ENCODE measurements at places on chromosomes 16 and 17.

GRCh38 chr17:77474292-77474988 is 333.7 kb downstream of the SEC14L1 start:
- no peaks in the 10 kb centered on the region for H3K27me3 ChIP-seq
- H3K4me3 ChIP-seq: peak overlapping the region; percentile 59
- no peak for DNase-seq
- peak overlapping the region; percentile 91 for H3K27ac ChIP-seq
- peaks cover 31% of the 10 kb centered on the region for H3K36me3 ChIP-seq

DNA sequence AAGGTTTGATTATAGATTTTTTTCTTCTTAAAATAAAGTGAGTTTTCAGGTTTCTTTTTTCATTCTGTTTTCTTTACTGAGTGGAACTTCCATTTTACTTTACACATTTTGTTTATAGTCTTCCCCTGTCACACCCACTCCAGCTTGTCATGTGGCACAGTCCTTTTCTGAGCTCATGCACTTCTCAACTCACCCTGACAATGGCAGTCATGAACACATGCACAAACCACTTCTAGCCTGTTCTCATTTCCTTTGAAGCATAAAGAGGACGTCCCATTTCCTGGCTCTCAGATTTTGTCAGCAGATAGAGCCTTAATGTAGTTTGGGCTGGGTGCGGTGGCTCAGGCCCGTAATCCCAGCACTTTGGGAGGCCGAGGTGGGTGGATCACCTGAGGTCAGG is 168.0 kb downstream of the AHSP start:
- no peaks in the 10 kb centered on the region for H3K27me3 ChIP-seq
- H3K27ac ChIP-seq: no peak overlapping the region
- no peak for DNase-seq
- H3K36me3 ChIP-seq: no peaks in the 10 kb centered on the region
- H3K4me1 ChIP-seq: peaks cover 7% of the 10 kb centered on the region

DNA sequence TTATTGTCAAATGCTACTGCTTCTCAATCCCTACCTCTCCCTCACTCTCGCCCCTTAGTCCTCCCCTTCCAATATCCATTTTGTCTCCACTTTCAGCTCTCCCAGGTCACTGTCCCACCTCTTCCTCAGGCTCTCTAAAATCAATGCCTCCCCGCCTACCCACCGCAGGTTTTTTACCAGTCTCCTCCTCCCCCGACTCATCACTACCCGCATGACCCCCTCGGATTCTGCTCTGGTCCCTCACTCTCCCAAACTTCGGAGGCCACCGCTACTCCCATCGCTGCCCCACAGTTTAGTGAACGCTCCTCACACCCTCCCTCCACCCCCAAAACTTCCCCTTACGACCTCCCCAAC is 513 bp downstream of the CRLF3 start:
- DNase-seq: peak; percentile 50
- H3K4me1 ChIP-seq: peaks cover 49% of the 10 kb centered on the region
- no peaks in the 10 kb centered on the region for H3K27me3 ChIP-seq
- peaks cover 8% of the 10 kb centered on the region for H3K36me3 ChIP-seq
- H3K4me3 ChIP-seq: peak overlapping the region; percentile 89

GRCh38 chr16:56932721-56933619 is 1.0 kb downstream of the HERPUD1 start:
- DNase-seq: peak; percentile 50
- peaks cover 58% of the 10 kb centered on the region for H3K4me1 ChIP-seq
- no peaks in the 10 kb centered on the region for H3K27me3 ChIP-seq
- peak overlapping the region; percentile 92 for H3K4me3 ChIP-seq
- H3K36me3 ChIP-seq: peaks cover 53% of the 10 kb centered on the region
- peak overlapping the region; percentile 95 for H3K27ac ChIP-seq

DNA sequence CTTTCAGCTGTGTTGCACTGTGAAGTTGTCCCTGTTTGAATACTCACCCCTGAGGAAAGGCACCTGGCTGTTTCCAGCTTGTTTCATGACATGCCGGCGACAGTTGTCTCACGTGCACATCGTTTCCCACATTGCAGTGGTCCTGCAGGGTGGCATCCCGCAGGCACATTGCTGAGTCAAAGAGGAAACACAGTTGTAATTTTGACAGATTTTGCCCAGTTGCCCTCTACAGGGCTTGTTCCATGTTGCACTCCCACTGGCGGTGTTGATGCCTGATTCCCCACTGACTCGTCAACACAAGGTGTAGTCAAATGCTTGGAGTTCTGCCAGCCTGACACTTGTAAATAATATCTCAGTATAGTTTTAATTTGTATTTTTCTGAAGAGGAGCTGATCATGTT is 23.8 kb downstream of the EPN2 start:
- H3K4me3 ChIP-seq: no peak overlapping the region
- DNase-seq: no peak
- peaks cover 3% of the 10 kb centered on the region for H3K36me3 ChIP-seq
- H3K4me1 ChIP-seq: no peaks in the 10 kb centered on the region
- no peak overlapping the region for H3K27ac ChIP-seq

DNA sequence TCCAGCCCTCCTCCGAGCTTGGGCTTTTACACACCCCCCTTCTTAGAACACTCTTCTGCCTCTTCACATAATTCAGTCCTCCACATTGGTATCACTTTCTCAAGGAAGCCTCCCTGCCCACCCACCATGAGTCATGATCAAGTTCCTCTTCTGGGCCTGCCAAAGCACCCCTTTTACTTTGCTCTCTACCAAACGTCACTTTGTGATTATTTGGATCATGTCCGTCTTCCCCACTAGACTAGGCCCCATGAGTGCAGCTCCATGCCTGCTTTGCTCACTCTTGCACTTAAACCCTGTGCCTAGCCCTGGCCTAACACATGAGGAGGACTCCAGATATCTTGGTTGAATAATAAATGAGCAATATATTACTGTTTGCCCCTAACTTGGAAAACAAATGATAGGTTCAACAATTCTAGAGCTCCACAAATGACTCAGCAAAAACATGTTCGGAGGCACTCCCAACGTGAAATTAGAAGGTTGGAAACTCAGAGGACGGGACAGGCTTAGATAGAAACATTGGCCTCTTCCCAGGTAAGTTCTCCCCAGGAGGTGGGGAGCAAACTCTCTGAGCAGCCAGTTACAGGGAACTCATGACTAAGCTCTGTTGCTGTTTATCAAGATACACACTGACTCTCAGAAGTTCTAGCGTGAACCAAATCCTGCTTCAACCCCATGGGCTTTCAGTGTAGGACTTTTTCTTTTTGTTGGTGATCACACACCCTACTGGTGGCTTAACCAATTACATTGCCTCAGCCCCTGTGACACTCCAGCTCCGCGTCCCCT is 28.3 kb downstream of the G6PC1 start:
- H3K36me3 ChIP-seq: no peaks in the 10 kb centered on the region
- peak overlapping the region; percentile 15 for H3K4me3 ChIP-seq
- DNase-seq: peak; percentile 35
- H3K27me3 ChIP-seq: peaks cover 6% of the 10 kb centered on the region
- H3K4me1 ChIP-seq: peaks cover 11% of the 10 kb centered on the region

GRCh38 chr16:86798247-86799041 is 220.1 kb downstream of the FOXL1 start:
- no peak for DNase-seq
- no peak overlapping the region for H3K4me3 ChIP-seq
- H3K27ac ChIP-seq: no peak overlapping the region
- no peaks in the 10 kb centered on the region for H3K4me1 ChIP-seq
- peaks cover 14% of the 10 kb centered on the region for H3K27me3 ChIP-seq
- H3K36me3 ChIP-seq: no peaks in the 10 kb centered on the region

DNA sequence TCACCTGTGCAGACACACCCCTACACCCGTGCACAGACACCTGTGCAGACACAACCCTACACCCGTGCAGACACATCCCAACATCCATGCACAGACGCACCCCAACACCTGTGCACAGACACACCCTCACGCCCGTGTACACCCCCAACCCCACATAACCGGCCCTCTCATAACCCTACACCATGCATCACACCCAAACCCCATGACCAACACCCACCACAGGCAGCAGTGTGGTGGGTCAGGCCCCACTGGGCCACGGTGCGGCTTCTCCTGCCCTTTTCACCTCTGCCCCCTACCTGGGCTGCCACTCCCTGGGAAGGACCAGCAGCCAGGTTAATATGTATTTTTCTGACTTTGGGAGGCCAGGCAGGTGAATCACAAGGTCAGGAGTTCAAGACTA is 4.2 kb upstream of the SLC16A3 start:
- peaks cover 4% of the 10 kb centered on the region for H3K4me1 ChIP-seq
- no peak overlapping the region for H3K27ac ChIP-seq
- H3K4me3 ChIP-seq: no peak overlapping the region
- DNase-seq: no peak
- H3K36me3 ChIP-seq: no peaks in the 10 kb centered on the region

DNA sequence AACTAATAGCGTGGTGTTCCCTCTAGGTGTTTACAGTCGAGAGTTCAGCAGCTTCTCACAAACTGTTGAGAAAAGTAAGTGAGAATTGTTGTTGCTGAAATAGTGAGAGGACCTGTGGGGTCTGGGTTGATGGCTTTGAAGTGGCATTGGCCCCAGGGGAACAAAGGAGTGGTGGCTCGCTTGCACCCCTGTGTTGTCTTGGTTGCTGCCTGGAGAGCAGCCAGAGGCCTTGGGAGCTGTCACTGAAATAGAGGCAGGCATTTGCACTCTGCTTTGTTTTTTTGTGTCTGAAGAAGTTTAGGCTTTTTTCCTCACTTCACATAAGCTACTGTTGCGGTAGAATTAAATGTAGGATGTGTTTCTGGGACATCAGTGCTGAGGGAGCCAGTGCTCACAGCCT is 36.8 kb downstream of the PRMT7 start:
- H3K36me3 ChIP-seq: peaks cover 51% of the 10 kb centered on the region
- H3K4me3 ChIP-seq: no peak overlapping the region
- H3K4me1 ChIP-seq: peaks cover 11% of the 10 kb centered on the region

- no peak overlapping the region for H3K4me3 ChIP-seq
- H3K27ac ChIP-seq: no peak overlapping the region
- peaks cover 3% of the 10 kb centered on the region for H3K4me1 ChIP-seq
- DNase-seq: no peak
- peaks cover 9% of the 10 kb centered on the region for H3K36me3 ChIP-seq
Observed at GRCh38 chr16:2166263-2167067, 10.9 kb downstream of the TRAF7 start.

DNA sequence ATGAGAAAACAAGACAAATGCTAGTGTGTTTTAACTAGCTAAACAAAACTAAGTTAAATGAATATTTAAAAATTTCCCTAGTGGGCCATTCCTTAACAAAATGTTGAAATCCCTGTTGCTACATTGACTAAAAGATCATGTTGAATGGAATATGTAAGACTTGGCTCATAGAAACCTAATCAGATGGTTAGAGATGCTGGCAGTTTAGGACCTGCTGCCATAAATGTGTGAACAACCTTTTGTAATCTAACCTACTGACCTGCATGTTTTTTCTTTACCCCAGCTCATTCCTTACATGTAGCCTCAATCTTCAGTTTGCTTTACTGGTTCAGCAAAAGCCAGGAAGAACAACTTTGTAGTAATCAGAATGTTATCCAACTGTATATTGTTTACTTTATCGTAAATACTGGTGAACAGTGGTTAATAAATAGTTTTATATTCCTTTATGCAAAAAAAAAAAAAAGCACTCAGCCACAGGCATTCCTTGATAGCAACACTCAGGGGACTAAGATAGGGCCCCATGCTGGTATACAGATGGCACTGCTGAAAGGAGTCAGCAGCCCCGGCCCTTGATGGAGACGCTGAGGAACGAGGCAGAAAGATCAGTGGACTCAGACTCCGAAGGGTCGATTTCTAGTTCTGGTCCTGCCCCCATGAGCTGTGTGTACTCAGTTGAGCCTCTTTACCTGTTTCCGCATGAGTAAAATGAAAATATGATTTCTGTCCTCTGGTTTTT is 78.2 kb downstream of the MARF1 start:
- no peaks in the 10 kb centered on the region for H3K27me3 ChIP-seq
- peaks cover 9% of the 10 kb centered on the region for H3K4me1 ChIP-seq
- H3K36me3 ChIP-seq: peaks cover 24% of the 10 kb centered on the region
- H3K4me3 ChIP-seq: no peak overlapping the region
- H3K27ac ChIP-seq: no peak overlapping the region

GRCh38 chr16:79758615-79759346 is 158.2 kb upstream of the MAF start:
- no peak for DNase-seq
- no peak overlapping the region for H3K27ac ChIP-seq
- H3K36me3 ChIP-seq: no peaks in the 10 kb centered on the region

DNA sequence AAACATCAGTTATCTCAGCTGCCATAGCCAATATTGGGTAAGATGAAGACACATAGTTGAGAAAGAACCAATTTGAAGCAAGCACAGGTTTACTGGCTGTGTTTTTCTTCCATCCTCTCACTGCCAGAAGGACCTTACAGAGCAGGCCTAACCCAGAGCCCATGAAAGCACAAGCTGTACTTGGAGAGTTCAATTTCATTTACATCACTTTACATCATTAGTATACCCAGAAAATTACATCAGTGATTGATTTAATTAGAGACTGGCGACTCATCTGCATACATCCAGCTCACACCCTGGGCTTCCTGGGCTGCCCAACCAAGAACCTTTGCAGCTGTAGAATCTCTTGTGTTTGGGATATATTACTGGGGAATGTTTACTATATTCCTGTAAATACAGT is 23.7 kb downstream of the LRRC36 start:
- H3K27ac ChIP-seq: no peak overlapping the region
- peaks cover 3% of the 10 kb centered on the region for H3K27me3 ChIP-seq
- no peaks in the 10 kb centered on the region for H3K36me3 ChIP-seq
- no peak for DNase-seq
- H3K4me3 ChIP-seq: no peak overlapping the region

- H3K27ac ChIP-seq: no peak overlapping the region
- H3K36me3 ChIP-seq: no peaks in the 10 kb centered on the region
- H3K4me3 ChIP-seq: no peak overlapping the region
- DNase-seq: no peak
Observed at GRCh38 chr17:72492494-72492893, 371.7 kb downstream of the SOX9 start.

GRCh38 chr16:50666658-50667496 is 14.2 kb downstream of the SNX20 start:
- peaks cover 11% of the 10 kb centered on the region for H3K36me3 ChIP-seq
- H3K4me1 ChIP-seq: peaks cover 41% of the 10 kb centered on the region
- peak; percentile 61 for DNase-seq
- H3K27ac ChIP-seq: peak overlapping the region; percentile 87
- H3K4me3 ChIP-seq: peak overlapping the region; percentile 76

GRCh38 chr16:57620335-57621231 is 7.8 kb upstream of the ADGRG1 start:
- H3K4me1 ChIP-seq: peaks cover 8% of the 10 kb centered on the region
- no peak overlapping the region for H3K4me3 ChIP-seq
- no peaks in the 10 kb centered on the region for H3K36me3 ChIP-seq
- DNase-seq: no peak
- H3K27me3 ChIP-seq: no peaks in the 10 kb centered on the region

DNA sequence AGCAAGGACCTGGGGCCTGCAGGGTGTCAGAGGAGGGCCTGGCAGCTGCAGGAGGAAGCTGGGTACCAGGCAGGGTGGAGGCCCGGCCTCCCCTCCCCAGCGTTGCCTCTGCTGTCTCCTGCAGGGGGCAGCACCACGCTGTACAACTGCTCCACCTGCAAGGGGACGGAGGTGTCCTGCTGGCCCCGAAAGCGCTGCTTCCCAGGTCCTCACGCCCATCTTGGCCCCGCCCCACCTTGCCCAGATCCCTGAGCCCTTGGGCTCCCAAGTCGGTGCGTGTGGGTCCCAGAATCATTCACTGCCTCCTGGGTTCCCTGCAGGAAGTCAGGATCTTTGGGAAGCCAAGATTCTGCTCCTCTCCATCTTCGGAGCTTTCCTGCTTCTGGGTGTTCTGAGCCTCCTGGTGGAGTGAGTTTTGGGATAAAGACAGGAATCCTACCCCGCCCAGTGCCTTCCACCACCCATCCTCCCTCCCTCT is 1.2 kb downstream of the TMEM95 start:
- DNase-seq: peak; percentile 91
- H3K4me1 ChIP-seq: peaks cover 28% of the 10 kb centered on the region
- no peak overlapping the region for H3K4me3 ChIP-seq
- no peak overlapping the region for H3K27ac ChIP-seq
- peaks cover 5% of the 10 kb centered on the region for H3K36me3 ChIP-seq
